ENCODE measurements at places on chromosomes 7 and 10. TPM values are rescaled to one million over a fixed set of nuclear protein-coding genes. Genes with fewer than 3 reads are reported as not detected.

GRCh38 chr7:134155871-134156270, 28.7 kb downstream of the LRGUK start:
- no peak for DNase-seq

GRCh38 chr10:31146491-31147209, 115.0 kb upstream of the ZNF438 start:
- peak; percentile 50 for DNase-seq

DNA sequence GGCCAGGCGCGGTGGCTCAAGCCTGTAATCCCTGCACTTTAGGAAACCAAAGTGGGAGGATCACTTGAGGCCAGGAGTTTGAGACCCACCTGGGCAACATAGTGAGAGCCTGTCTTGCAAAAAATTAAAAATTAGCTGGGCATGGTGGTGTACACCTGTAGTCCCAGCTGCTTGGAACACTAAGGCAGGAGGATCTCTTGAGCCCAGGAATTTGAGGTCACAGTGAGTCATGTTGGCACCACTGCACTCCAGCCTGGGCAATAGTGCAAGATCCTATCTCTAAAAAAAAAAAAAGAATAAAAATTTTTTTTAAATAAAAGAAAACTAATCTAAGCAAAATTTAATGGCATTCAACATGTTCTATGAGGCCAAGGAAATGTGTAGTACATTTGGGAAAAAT, 44.9 kb upstream of the UBN2 start:
- DNase-seq, result peak; percentile 32

- peak; percentile 25 for DNase-seq
Observed at GRCh38 chr7:46930366-46930765, 651.5 kb downstream of the TNS3 start.

DNA sequence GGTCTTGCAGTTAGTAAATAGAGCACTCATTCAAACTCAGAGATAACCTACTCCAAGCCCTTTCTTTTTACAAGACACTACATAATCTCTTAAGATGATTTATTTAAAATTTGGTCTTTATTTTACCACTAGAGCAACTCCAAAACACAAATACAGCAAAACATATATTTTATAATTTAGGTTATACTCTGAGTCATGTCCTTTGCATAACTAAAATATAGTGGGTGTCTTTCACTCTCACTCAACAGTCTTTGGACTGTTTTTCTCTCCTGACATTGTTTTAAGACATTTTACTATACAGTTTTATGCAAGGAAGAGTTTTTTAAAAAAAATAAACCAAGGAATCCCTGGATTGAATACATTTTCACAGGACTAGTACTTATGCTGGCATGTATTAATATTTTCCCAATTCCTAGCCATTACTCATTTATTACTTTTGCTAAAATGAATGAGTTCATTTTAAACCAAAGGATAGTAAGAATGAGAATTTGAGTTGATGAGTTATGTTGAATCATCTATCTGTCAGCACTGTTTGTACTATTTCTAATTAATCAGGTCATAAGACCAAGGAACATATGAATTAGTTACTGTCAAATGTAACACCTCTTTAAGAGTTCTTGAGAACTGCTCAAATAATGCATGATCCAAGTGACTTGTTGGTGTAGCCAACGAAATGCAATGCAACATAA, 303.1 kb upstream of the FZD1 start:
- no peak for DNase-seq

DNA sequence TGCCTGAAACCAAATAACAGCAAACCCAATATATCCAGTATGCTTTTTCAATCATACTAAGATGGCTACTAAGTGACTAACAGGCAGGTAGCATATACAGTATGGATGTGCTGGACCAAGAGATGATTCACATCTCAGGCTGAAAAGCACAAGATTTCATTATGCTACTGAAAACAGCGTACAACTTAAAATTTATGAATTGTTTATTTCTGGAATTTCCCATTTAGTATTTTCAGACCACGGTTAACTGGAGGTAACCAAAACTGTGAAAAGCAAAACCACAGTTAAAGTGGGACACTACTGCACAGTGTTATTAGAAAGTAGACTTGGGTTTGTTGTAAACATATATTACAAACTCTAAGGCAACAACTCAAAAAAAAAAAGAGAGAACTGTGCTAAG, 91.5 kb downstream of the KMT2C start:
- no peak for DNase-seq

GRCh38 chr10:120403109-120403508, 53.9 kb upstream of the PLPP4 start:
- DNase-seq, result no peak

- DNase-seq, result no peak
Observed at GRCh38 chr7:65438598-65438997, 64.9 kb downstream of the ZNF92 start.

DNA sequence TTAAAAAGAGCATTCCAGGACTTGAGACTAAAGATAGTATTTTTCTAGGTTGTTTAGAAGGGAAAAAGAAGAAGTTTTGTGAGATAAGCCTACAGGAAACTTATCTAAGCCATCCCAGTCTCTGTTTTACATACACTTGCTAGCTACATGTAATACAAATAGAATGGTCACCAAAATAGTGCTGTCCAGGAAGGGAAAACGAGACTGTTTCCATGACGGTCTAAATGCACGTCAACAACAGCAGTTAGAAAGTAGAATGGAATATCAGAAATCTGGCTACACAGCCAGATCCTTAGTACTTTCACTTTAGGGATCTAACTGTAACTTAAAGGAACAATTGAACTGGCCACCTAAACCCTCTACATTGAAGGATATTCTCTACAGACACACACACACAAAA, 117.6 kb downstream of the TSPAN12 start:
- DNase-seq, result no peak

DNA sequence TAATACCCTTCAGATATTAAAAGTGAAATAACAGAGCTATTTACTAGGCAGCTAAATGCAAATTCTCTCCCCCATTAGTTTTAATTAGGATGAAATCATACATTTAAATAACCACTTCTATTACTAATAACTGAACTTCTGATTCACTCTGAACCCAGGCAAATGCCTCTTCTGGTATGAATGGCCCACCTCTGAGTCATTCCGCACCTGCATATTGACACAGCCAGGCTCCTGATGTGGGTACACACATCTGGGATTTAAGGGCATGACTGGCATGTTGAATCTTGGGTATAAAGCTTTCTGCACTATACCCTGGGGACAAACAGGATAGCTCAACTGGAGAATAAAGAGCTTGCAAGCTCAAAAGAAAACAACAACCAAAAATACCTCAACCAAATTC, 140.9 kb downstream of the AUTS2 start:
- DNase-seq, result no peak

DNA sequence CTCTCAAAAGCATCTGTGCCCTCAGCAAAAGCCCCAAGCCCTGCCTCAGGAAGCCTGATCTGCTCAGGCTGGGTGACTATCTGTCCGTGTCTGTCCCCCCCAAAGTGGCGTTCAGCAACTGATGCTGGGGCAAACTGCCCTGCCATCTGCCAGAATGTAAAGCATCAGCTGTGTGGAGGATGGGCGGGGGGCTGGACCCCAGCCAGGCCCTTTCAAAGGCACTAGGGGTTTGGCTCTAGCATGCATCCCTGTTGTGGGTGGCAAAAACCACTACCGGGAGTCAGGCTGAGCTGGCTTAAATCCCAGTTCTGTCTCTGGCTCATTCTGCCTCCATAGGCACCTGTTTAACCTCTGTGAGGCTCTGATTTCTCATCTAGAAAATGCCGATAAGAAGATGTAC, 35.5 kb downstream of the GPRIN2 start:
- peak; percentile 70 for DNase-seq

GRCh38 chr10:36465604-36466379, 659.6 kb upstream of the ANKRD30A start:
- DNase-seq, result no peak

- DNase-seq, result peak; percentile 76
Observed at GRCh38 chr7:149764481-149765398, 8.6 kb downstream of the ZNF467 start.

GRCh38 chr7:106151459-106152312, 39.6 kb upstream of the SYPL1 start:
- DNase-seq, result no peak

DNA sequence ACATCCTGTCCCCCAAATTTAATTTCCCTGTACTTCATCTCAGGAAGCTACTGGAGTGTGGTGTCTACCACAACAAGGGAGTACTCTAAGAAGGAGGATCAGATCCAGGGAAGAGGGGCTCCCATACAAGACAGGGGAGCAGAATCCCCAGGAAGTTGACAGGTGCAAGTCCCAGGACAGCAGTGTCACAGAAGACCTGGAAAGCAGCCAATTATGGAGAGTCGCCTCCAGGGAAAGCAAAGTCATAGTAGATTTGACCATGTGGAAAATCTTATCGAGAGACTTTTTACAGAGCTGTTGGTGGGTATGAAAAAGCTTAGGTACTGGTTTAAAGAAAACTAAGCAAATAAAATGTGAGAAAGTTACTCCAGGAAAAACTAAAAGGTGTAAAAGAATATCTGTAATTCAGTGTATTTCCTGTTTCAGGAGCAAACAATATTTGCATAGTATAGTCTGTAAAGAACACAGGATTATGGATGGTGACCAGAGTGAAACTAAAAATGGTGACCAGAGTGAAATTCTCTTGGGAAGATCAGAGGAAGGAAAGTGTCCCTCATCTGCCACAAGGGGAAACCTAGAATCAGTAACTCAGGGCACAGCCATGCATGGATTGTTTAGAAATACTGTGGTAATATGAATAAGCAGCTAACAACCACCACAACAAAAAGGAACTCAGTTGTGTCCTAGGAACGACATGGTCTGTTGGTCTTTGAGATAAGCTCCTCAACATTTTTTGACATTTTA, 44.5 kb downstream of the LANCL2 start:
- DNase-seq, result no peak

GPAM gene
- 4.0 TPM for polyA plus RNA-seq

SRRM3 gene
- polyA plus RNA-seq, result 0.99 TPM

HOXA7 gene
- 23.8 TPM for polyA plus RNA-seq

LRRD1 gene
- not detected for polyA plus RNA-seq

LIPJ gene
- polyA plus RNA-seq, result not detected

All from kidney (tissue), 22 donors.